ENCODE measurements at places on chromosomes 1 and 21.

DNA sequence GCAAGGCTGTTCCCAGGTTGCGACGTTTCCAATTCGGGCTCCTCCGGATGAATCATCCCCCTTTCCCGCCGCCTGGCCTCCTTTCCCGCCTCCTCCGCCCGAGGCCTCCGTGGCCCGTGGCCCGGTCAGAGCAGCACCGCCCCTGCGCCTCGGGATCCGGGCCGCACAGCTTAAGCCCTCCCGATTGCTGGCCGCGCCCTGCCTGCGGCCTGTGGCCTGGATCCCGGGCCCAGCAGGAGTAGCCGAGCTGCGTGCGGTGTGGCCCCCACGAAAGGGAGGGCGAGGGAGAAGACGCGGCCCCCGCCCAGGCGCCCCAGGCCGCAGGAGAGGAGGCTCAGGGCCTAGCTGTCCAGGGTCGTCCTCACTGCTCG, 1.0 kb downstream of the TMEM200B start:
- no peak for DNase-seq

- DNase-seq = peak; percentile 80
Measured at GRCh38 chr1:21268281-21269239, 21.7 kb downstream of the ECE1 start.

DNA sequence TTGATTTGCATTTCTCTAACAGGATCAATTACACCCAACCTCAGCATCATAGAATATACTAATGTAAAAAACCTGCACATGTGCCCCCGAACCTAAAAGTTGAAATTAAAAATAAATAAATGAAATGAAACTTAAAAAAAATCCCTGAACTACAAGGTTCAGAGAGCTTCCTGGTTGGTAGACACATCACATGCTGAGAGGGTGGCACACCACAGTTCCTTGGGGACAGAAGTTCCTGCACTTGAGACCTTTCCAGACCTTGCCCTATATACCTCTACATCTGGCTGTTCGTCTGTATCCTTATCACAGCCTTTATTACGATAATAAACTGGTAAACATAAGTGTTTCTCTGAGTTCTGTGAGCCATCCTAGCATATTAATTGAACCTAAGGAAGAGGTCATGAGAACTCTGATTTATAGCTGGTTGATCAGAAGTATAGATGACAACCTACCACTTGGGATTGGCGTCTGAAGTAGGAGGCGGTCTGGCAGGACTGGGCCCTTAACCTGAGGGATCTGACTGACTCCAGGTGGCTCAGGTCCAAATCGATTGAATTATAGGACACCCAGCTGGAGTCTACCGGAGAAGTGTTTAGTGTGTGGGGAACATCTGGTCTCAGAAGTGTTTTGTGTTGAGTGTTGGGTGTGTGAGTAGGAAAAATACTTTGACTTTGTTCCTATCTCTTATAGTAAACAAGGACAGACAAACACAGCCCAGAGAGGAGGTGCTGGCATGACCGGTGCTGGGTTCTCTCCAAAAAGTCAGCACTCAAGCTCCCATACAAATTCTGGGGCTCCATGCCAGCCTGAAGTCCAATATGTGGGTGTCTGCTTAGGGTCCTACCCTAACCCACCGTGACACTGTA, 19.0 kb downstream of the C1orf115 start:
- DNase-seq = no peak

GRCh38 chr1:94265906-94266305, 28.5 kb upstream of the ARHGAP29 start:
- no peak for DNase-seq

GRCh38 chr1:110700767-110701166, 26.0 kb upstream of the KCNA3 start:
- no peak for DNase-seq

DNA sequence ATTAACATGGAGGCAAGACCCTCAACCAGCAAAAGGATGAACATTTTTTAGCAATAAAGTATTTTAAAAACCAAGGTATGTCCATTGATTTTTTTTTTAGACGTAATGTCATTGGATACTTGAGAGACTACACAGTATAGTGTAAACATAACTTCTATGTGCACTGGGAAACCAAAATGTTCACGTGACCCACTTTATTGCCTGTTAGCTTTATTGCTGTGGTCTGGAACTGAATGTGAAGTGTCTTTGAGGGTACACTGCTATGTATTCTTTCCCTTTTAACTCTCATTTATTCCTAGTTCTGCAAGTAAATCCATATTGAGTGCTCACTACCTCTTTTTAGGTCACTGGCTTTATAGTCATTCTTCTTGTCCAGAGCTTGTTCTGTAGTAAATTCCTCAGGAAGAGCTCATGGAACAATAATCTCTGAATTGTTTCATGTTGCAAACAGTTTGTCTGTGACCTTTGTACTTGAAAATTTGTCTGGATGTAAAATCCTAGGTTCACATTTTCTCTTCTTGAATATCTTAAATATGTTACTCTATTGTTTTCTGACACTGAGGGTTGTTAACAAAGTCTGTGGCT, 20.6 kb downstream of the ABCD3 start:
- no peak for DNase-seq

DNA sequence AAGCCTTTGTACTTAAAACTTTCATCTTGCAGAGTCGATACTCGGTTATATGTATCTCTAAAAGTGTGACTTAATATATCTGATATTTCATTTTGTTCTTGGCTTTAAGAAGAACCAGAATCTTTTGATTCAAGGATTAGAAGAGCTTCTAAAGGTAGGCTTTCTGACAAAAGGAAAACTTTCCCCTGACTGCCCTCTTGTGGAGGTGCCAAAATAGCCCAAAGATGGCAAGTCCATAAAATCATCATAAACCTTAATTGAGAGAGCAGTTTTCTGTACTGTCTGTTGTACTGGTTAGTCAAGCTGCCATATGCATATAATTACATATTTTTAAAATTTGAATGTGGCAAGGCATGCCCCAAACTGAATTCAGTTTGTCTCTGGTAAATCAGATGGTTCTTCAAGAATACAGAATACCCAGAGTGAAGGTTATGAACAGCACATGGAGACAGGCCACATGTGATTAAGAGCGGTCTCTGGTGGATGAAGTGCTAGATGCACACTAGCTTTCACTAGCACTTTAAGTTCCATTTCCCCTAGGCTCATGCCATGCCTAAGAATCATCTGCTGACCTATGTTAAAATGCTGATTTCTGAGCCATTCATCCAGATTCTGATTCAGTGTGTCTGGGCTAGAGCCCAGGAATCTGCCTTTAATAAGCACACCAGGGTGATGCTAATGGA, 27.7 kb upstream of the ELAVL4 start:
- peak; percentile 51 for DNase-seq

GRCh38 chr1:94808669-94809068, 11.5 kb upstream of the SLC44A3 start:
- no peak for DNase-seq

- DNase-seq = no peak
Measured at GRCh38 chr1:230793463-230793745, 46.2 kb downstream of the CAPN9 start.

Data from MM.1S (cell line).